Stimulated activated CD8-positive, alpha-beta memory T cell treated with anti-CD3 and anti-CD28 coated beads, Interleukin-7, amount 100 ng/mL, for 1 hour (primary cell): ENCODE measurements at places on chromosomes 1 and 21.
A peak's percentile ranks its signal among the peaks of the same experiment; 100 is the strongest.

- no peak for DNase-seq
Observed at GRCh38 chr1:49694251-49694827, 329.4 kb downstream of the AGBL4 start.

- DNase-seq: no peak
Observed at GRCh38 chr1:56526571-56527174, 52.7 kb downstream of the PLPP3 start.

GRCh38 chr1:198934901-198935305 lies 296.1 kb downstream of the PTPRC start:
- DNase-seq: peak; percentile 39

DNA sequence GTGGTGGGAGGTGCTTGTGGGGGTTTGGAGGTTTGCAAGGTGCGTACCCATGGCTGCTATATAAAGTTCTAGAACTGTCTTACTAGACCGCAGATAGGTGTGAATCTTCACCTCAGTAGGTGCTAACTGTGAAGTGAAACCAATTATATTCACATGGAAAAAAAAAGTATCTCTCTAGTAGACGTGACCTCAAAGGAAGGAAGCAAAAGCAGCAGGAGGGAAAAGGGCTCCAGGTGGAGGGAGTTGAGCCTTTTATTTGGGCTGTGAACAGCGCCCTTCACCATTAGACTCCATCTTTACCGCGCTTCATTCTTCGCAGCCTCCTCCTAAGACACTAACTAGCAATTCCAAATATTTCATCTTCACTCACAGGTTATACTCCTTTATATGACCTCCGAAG lies 129.8 kb downstream of the TBX19 start:
- no peak for DNase-seq

DNA sequence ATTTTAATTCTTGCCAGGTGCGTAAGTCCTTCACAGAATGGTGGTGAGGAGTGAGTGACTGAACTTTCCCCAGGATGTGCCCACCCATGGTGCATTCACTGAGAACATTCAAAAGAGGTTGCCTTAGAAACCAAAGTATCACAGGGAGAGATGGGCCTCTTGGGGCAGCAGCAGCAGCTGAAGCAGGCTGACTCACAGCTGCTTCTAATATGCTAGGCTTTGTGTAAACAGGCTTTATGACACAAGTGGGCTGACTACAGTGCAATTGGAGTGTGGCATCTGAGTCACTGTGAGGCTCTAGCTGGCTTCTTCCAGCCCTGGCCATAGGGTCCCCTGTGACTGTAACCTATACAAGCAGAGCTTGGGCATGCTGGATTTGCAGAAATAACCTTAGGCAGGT lies 12.6 kb downstream of the PIGP start:
- DNase-seq: no peak

- no peak for DNase-seq
Observed at GRCh38 chr1:81827942-81828341, 27.2 kb downstream of the ADGRL2 start.

DNA sequence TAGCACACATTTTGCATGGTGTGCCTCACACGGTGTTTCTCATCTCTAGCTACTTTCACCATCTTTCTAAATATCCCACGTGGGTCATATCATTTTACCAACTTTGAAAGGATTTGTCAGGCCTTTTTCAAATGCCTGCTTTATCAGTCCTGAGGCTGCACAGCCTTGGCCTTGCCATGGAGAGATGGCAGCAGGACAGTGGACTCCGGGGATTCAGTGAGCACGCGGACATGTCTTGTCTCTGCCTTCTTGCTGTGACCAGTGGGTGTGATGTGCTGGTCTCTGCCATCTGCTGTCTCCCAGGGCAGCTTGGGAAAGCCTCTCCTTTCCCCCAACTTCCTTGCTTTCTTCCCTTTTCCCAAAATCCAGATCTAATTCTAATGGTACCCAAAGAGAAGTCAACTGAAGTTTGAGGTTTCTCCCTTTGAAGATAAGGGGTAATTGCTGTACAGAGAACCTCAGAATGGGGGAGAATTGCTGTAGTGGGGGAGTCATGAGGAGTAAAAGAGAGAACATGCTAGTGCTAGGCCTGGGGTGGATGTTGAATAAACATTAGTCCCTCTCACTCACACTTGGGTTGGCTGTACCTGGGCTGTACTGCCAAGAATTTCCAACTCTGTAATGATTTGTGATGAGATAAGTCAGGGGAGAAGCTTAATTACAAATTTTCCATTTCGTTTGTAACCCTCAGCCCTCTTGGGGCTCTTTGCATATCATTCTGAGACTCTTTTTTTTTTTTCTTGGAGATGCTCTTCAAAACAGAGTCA lies 99.5 kb downstream of the GALNT2 start:
- DNase-seq: no peak

GRCh38 chr21:45863751-45864150 lies 117.8 kb upstream of the COL6A1 start:
- no peak for DNase-seq

- DNase-seq: no peak
Observed at GRCh38 chr1:71610476-71610875, 529.6 kb upstream of the ZRANB2 start.
